ENCODE measurements at places on chromosomes 3 and 15.

DNA sequence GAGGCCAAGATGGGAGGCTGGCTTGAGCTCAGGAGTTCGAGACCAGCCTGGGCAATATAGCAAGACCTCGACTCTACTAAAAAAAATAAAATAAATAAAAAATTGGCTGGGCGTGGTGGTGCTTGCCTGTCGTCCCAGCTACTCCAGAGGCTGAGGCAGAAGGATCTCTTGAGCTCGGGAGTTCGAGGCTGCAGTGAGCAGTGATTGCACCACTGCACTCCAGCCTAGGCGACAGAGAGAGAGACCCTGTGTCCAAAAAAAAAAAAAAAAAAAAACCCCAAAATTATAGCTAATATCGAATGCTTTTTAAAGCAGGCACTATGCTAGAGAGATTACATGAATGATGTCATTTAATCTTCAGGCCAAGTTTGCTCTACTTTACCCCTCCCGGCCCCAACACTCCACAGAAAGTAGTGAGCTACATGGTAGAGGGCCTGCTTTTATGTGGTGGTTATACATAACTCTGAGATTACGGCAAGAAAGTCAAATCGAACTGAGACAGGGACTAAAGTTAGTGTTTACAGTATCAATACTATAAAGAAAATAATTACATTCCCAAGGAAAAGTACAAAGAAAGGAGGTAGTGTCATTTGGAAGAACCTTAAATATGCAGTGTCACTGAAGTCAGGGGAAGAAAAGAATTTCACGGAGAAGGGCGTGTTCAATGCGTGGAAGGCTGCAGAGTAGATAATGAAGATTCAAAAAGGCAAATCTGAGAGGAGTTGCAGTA, 1.1 kb downstream of the ADPGK start:
- DNase-seq, result no peak

GRCh38 chr15:63340353-63340752, 41.3 kb downstream of the CA12 start:
- no peak for DNase-seq

- DNase-seq, result no peak
Measured at GRCh38 chr3:37338500-37338899, 164.1 kb upstream of the LRRFIP2 start.

- no peak for DNase-seq
Measured at GRCh38 chr3:194250098-194251002, 100.8 kb downstream of the CPN2 start.

- DNase-seq, result no peak
Measured at GRCh38 chr3:132445817-132446216, 28.5 kb downstream of the DNAJC13 start.

GRCh38 chr3:42080453-42080872, 10.7 kb upstream of the TRAK1 start:
- no peak for DNase-seq

- DNase-seq, result no peak
Measured at GRCh38 chr15:101310161-101310480, 15.1 kb upstream of the SNRPA1 start.

DNA sequence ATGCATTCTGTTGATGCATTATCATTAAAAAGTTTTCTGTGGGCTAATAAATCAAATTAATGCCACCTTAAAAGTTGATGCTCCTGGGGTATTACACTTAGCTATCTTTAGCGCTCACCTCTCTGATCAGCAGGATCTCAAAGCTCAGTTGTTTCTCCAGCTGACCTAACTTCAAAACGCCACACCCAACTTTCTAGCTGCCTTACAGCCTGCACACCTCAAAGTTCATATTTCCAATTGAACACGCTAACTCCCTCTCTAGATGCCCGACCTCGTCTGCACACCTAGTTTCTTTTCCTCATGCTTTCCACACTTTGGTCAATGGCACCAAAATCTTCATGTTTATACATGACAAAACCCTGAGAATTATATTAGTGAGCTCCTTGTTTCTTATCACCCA, 98.2 kb upstream of the AGTR1 start:
- DNase-seq, result no peak

DNA sequence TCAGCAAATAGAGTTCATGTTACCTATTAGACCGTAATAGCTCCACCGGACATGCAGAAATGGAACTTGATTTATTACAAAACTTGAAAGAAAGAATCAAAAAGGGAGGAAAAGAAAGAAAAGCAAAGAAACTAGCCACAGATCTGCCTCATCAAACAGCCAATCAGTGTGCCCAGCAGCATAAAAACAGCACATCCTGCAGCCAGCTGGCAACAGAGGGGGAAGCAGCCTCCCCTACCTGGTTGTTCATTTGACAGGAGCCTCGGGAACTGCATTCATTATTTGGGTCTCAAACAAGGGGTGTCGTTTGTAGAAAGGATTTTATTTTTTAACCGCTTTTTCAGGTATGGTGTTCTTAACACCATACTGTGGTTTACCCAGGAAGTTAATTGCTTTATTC, 181.5 kb upstream of the TOPAZ1 start:
- no peak for DNase-seq

All from activated T-helper 9 cell treated with anti-CD3 and anti-CD28 coated beads, Interleukin-2, amount 50 U/mL, for 16 hours (primary cell).